Renal cortex interstitium (tissue), 15 donors: ENCODE measurements at places on chromosomes 7 and 10.

DNA sequence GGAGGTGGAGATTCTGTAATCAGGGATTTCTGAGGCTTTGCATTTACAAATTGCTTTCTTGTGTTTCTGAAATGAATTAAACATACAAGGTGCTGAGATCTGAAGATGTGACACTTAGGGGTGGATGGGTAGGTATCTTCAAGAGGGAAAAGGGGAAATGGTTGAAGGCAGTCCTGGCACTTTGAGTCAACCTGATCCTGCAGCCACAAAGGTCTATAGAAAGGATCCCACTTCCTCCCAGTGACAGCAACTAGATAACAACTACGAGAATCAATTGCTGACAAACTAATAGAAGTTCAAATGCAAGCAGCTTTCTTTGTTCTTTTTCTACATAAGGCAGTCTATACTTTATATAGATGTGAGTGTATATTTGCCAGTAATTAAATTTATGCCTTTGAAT is 553.3 kb downstream of the MDFIC start:
- no peak for DNase-seq

- no peak for DNase-seq
These were observed 13.5 kb downstream of the IKZF1 start for GRCh38 chr7:50317697-50318669.

DNA sequence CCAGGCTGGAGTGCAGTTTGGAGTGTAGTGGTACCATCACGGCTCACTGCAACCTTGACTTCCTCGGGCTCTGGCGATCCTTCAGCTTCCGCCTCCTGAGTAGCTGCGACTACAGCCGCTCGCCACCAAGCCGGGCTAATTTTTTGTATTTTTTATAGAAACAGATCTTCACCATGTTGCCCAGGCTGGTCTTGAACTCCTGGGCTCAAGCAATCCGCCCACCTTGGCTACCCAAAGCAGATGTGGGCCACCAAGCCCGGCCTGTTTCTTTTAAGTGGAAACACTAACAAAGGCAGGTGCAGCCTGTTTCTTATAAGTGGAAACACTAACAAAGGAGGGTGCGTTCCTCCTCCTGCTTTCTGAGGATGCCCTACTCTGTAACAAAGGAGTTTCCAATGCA is 18.2 kb downstream of the PRF1 start:
- DNase-seq, result no peak

DNA sequence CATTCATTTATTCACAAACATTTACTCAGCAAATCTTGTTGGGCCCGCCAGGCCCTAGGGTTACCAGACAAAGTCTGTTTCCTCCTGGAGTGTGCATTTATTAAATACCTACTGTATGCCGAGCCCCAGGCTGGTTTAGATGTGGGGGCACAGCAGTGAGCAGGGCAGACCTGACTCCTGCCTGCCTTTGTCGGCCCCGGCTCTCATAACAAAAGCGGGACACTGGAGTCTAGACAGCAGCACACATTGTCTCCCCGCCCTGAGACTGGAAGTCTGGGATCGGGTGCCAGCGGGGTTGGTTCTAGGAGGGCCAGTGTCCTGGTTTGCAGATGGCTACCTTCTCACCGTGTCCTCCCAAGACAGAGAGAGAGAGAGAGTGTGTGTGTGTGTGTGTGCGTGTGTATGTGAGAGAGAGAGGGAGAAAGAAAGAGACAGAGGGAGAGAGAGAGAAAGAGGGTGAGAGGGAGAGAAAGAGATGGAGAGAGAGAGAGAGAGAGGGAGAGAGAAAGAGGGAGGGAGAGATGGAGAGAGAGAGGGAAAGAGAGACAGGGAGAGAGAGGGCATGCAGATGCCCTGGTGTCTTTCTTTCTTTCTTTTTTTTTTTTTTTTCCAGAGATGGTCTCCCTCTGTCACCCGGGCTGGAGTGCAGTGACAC is 25.9 kb downstream of the ELFN1 start:
- DNase-seq, result no peak

DNA sequence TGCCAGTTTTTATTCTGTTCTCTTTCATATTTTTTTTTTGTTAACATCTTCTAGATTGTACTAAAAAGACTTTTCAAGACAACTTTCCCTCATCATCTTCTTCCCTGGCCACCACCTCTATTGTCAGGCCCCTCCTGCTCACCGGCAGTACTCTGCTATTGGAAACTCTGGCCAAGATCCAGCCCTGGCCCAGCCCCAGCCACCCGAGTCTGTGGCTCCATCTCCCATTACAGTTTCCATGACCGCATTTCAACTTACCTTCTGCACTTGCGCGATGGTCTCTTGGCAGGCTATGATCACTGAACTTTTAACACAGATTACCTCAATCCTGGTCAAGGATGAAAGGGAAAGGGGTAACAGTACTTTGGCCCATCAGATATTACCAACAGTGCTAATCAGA is 137.7 kb upstream of the POM121L12 start:
- DNase-seq, result no peak

GRCh38 chr7:20249920-20250319 is 32.7 kb upstream of the MACC1 start:
- peak; percentile 77 for DNase-seq

DNA sequence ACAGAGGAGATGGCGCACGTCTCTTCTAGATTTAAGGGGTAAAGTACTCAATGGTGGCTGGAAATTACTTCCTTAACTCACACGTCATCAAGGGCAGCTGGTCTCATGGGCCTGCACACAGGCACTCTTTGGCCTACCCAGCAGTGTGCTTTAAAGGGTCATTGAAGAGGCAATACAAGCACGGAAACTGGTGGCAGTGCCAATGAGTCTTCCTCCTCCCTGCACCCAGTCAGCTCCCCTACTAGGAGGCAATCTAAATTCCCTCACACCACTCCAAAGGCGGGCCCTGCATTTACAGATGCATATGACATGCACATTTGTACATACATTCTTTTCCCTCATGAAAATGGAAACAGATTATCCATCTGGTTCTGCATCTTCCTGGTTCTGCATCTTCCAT is 47.4 kb downstream of the PPIF start:
- DNase-seq, result no peak

DNA sequence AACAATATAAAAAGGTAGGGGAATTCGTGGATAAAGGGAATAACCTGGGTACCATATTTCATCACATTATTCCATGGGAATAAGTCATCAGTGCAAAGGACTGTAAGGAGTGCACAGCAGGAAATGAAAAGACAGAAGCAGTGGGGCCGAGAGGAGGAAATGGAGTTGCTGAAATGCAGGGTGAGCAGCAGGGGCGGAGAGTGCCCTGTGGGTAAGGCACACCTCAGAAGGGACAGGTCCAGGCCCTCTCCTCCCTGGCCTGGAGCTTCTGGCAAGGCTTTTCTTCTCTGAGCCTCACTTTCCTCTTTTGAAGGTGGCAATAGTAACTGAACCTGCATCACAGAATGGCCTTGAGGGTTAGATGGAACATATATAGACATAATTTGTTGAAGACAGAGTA is 26.2 kb downstream of the IKZF1 start:
- no peak for DNase-seq

GRCh38 chr10:14481752-14482151 is 151.0 kb upstream of the FRMD4A start:
- DNase-seq, result no peak

- no peak for DNase-seq
These were observed 27.2 kb upstream of the PFKFB3 start for GRCh38 chr10:6175329-6176055.

- no peak for DNase-seq
These were observed 78.6 kb downstream of the TRRAP start for GRCh38 chr7:98956937-98957336.

DNA sequence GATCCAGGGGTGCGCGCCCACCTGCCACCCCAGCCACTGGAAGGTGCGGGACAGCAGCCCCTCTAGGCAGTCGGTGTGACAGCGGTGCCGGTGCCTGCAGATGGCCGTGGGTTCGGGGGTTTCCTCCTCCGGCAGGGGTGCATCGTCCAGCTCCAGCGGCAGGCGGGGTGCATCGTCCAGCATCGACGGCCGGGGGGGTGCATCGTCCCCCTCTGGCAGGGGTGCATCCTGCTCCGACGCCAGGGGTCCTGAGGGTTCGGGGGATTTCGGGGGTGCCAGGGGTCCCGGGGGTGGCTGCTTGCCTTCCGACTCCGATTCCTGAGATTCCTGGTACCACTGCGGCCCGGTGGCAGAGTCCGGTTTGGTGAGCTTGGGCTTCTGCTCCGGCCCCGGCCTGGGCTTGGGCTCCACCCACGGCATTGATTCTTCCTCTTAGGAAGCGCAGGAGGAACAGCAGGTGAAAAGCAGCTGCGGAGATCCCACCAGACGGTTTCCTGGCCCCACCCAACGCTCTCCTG is 90.2 kb upstream of the RAB18 start:
- DNase-seq, result no peak

GRCh38 chr7:42025635-42026375 is 211.2 kb downstream of the GLI3 start:
- no peak for DNase-seq

GRCh38 chr10:19904202-19904661 is 88.0 kb downstream of the PLXDC2 start:
- DNase-seq, result no peak

- peak; percentile 44 for DNase-seq
These were observed 27.3 kb downstream of the PPIF start for GRCh38 chr10:79374312-79375191.

DNA sequence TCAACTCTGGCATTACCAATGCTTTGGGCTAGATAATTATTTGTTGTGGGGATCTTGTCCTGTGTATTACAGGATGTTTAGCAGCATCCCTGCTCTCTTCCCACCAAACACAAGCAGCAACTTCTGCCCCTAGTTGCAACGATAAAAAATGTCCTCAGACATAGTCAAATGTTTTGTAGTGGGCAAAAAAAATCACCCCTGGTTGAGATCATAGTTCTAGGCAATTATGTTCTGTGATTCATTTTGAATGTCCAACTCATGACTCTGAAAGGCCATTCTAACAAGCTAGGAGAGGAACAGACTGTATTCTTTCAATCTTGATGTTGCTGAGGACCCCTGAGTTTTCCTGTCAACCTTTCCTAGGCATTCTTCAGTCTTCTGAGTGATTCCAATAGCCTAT is 79.5 kb downstream of the RTKN2 start:
- no peak for DNase-seq

- DNase-seq, result no peak
These were observed 87.9 kb upstream of the PTER start for GRCh38 chr10:16348891-16349290.

DNA sequence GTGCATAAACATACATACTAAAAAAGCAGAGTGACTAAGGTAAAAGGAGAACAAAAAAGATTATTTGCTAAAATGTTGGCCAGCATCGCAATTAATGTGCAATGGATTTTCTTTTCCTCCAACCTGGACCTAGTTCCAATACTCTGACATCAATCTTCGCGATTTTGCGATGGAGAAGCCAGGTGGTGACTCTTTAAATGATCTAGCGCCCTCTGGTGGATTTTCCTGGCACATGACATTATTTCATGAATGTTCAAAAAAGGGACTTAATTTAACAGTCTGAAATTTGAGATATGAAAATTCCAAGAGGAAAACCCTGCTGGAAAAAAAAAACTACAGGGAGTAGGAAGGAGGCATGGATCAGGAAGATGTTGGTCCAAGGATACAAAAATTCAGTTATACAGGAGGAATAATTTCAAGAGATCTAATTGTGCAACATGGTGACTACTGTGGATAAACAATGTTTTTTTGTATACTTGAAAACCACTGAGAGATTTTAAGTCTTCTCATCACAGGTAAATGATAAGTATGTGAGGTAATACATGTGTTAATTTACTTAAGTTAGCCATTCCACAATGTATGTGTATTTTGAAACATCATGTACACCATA is 4.3 kb upstream of the KCNMA1 start:
- DNase-seq, result peak; percentile 84

DNA sequence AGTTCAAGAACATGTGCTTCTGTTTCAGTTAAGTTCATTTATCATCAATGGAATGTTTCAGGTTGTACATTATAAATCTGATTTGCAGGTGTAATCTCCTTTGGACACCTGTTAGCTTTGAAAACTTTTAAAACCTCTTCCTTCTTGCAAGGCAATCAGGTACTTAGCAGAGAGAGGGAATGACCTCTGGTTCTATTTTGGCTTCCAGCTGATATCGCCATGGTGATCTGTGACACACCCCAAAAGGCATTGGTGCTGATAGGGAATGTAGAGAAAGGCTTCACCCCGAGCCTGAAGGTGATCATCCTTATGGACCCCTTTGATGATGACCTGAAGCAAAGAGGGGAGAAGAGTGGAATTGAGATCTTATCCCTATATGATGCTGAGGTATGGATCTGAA is 35.4 kb downstream of the ACSL5 start:
- DNase-seq, result no peak

GRCh38 chr7:149690688-149691446 is 82.5 kb downstream of the ZNF467 start:
- no peak for DNase-seq

DNA sequence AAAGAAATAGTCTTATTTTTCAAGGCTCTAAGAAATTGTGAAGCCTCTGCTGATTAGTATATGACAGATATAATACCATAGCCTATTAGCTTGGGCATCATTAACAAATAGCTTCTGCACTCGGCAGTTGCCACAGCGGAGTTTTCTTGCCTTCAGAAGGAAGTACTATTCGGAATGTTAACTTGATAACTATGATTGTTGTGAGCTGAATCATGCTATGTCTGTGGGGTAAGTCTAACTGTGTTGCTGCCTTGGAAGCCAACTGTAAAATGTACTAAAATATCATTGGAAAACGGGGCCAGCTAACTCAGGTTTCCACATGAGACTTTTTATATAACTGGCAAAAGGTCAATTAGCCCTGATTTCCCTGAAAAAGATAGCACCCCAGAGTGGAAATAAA is 93.2 kb downstream of the TWIST1 start:
- no peak for DNase-seq

GRCh38 chr10:96651998-96652431 is 65.2 kb upstream of the TM9SF3 start:
- no peak for DNase-seq

DNA sequence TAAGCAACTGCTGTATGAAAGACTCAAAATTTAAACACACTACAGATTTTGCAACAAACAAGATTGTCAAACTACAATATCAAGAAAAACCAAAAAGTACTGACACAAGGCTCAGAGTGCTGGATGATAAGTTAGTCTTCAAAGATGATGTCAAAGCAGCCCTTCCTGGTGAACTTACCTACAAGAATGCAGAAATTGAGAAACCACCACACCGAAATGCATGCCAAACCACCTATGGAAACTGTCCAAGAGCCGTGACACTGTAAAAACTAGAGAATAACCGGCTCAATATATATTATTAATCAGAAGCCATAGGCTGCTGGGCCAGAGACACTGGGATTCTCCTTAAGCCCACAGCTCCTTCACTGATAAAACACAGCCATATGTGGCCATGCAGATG is 25.3 kb downstream of the DENND11 start:
- no peak for DNase-seq

- DNase-seq, result no peak
These were observed at the start of gene STRA8 for GRCh38 chr7:135233570-135233969. Gene STRA8 (plus strand): TSS chr7:135233838. CDS start chr7:135240525, 6,687 bp downstream.

DNA sequence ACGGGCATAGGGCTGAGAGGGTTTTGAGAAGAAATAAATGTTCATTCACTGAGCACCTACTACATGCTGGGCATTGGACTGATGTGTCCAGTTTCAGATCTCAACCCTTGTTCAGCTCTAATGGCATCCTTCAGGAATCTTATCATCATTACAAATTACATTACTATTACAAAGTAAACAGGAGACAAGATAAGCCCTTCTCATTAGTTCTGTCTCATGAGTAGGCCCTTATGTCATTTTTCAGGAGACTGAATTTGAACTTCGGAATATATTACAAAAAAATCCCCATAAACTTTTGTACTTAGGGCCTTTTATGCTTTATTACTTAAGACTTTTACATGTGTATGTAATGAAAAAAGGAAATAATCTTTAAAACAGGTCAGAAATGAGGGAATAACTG is 289.7 kb downstream of the BAMBI start:
- DNase-seq, result no peak

GRCh38 chr7:112573302-112574039 is 92.7 kb downstream of the LSMEM1 start:
- DNase-seq, result no peak
